Activated CD4-positive, alpha-beta T cell treated with anti-CD3 and anti-CD28 coated beads, Interleukin-2, amount 10 ng/mL, durations not matched to agents 24 days and 14 days (primary cell): ENCODE measurements at places on chromosomes 4 and X.

GRCh38 chr4:165384598-165384997, 5.8 kb downstream of the CPE start:
- no peak for DNase-seq

- DNase-seq = no peak
These were observed 107.7 kb downstream of the SMIM20 start for GRCh38 chr4:26021417-26022345.

DNA sequence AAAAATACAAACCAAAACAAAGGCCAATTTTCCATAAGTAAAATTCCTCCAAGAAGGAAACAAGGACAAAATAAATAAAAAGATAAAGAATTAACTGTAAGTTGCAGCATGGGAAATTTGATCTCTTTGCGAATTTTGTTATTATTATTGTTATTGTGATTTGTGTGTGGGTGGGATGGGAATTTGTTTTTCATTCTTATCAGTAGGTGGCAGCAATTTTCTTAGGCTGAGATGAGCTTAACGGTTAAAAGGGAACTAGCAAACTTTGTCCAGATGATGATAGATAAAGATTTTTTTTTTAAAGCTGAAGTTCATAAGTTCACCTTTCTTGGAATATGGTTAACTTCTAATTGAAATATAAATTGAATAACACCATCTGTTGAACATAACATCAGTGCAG, 83.2 kb upstream of the IL1RAPL2 start:
- no peak for DNase-seq

GRCh38 chr4:10671799-10672198, 12.8 kb downstream of the CLNK start:
- no peak for DNase-seq

- DNase-seq = no peak
These were observed 64.9 kb downstream of the RBPJ start for GRCh38 chr4:26385690-26386089.
